NCI-H2081 treated with DMSO at 0.1 percent for 48 hours (cell line): ENCODE measurements at places on chromosomes 3 and 15.

DNA sequence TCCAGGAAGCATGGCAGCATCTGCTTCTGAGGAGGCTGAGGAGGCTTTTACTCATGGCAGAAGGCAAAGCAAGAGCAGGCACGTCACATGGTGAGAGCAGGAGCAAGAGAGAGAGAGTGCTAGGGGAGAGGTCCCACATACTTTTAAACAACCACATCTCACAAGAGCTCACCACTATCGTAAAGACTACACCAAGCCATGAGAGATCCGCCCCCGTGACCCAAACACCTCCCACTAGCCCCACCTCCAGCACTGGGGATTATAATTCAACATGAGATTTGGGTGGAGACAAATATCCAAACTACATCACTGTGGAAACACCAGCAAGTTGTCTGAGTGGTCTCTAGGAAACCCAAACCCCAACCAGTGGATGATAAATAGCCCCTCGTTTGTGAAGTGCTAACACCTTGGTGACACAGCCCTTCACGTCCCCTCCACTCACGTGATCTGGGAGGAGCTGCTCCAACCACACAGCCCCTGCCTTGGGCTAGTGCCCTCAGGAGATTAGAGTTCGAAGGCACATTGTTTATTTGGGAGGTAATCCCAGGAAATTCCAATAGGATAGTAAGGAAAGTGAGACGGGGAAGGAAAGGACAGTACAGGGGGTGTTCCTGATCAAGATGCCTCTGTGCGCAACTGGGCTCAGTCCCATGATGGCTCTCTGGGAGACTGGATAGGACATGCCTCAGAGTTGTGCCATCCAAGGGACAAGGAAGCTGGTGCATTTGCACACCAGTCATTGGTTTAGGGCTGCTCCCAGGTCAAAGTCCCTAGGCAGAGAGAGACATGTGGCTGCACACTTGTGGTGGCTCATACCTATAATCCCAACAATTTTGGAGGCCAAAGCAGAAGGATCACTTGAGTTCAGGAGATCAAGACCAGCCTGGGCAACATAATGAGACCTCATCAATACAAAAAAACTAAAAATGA is 80.6 kb upstream of the CTNNB1 start:
- DNase-seq, result no peak

DNA sequence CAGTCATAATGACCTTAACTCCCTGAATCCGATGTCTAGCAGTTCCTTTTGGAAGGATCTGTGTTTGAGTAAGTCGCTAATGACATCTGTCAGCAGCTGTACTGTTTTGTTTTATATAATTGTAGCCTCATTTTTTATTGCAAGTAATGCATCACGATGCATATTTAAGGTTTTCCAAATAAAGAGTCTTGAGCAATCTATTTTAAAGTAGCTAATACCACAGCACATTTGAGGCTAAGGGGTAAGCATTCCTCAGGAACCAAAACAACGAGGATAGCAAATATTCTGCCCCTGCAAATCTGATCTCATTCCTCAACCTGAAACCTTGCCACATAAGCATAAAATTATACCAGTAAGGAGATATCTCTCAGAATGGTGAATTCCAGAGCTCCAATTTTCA is 98.7 kb downstream of the TBC1D5 start:
- no peak for DNase-seq

DNA sequence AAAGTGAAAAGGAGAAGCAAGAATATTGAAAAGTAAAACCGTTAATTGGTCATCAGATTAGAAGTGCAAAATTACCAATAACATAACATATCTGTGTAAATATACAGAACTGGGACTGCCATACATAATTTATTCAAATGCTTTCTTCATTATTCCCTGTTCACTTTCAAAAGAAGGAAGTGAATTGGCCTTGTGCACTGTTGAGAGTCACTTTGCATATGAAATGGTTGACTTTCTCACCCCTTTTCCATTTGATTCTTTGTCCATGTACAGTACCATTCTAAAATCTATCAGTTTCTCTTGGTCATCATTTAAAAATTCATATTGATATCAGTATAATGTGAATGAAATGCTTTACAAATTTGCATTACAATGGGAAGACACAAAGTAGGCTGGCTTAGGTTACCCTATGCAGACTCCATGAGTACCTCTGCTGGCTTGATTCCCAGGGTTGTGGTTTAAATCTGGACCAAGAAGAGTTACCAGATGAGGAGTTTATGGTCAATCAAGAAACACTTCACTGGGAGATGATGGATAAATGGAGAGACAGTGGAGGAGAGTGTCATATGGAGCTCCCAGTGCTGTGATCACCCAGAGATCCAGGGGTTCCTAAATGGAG is 210.9 kb upstream of the TOPAZ1 start:
- no peak for DNase-seq

GRCh38 chr15:59801649-59802048 is 112.5 kb upstream of the BNIP2 start:
- no peak for DNase-seq

DNA sequence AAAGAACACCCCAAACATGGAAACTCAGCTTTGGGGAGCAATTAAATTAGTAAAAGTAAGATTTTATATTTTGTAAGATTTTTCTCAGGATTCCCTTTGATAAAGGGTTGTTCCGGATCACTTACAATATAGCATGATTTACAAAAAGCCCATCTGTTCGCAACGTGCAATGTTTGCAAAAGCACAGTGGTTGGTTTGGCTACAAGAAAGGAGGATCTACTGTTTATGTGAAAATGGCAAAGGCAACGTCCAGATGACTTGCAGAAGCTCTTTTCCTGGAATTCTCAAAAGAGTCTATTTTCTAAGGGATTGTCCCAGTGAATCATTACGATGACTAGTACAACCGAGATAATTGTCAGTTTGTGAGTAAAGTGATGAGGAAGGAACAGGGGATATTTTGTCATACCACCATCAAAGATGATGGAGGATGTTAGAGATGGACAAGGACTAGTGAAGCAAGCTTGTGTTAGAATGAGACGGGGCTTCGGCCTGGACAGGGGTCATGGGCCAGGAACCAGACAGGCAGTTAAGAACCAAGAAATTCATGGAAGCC is 71.6 kb downstream of the CRYGS start:
- no peak for DNase-seq
